Astrocyte (in vitro differentiated cells and primary cell): ENCODE measurements at places on chromosomes 2 and 18. TPM values are rescaled to one million over a fixed set of nuclear protein-coding genes. Genes with fewer than 3 reads are reported as not detected.

PLEKHH2 gene
- 0.84 and 1.1 TPM in 2 replicates for total RNA-seq

GRCh38 chr18:68714366-68714711 is 569 bp downstream of the TMX3 start:
- H3K4me1 ChIP-seq = peaks cover 2% of the 10 kb centered on the region
- peaks cover 24% of the 10 kb centered on the region for H3K36me3 ChIP-seq
- DNase-seq = no peak
- H3K4me3 ChIP-seq = peak overlapping the region; percentile 98
- peak overlapping the region; percentile 88 for H3K27ac ChIP-seq

GRCh38 chr2:178865146-178865936 is 58.1 kb upstream of the TTN start:
- H3K36me3 ChIP-seq = no peaks in the 10 kb centered on the region
- no peak for DNase-seq
- no peaks in the 10 kb centered on the region for H3K27me3 ChIP-seq
- H3K4me3 ChIP-seq = no peak overlapping the region
- peaks cover 21% of the 10 kb centered on the region for H3K4me1 ChIP-seq
- no peak overlapping the region for H3K27ac ChIP-seq

GRCh38 chr2:69083235-69083748 is 70.3 kb downstream of the ANTXR1 start:
- DNase-seq = no peak
- H3K4me1 ChIP-seq = peaks cover 25% of the 10 kb centered on the region
- H3K36me3 ChIP-seq = peaks cover 20% of the 10 kb centered on the region
- H3K27me3 ChIP-seq = no peaks in the 10 kb centered on the region
- H3K4me3 ChIP-seq = no peak overlapping the region

GRCh38 chr2:178473931-178474330 is 4.5 kb downstream of the FKBP7 start:
- H3K36me3 ChIP-seq = no peaks in the 10 kb centered on the region
- H3K27ac ChIP-seq = no peak overlapping the region
- no peak for DNase-seq
- H3K4me1 ChIP-seq = peaks cover 2% of the 10 kb centered on the region
- no peak overlapping the region for H3K4me3 ChIP-seq
- H3K27me3 ChIP-seq = no peaks in the 10 kb centered on the region

GRCh38 chr2:201149064-201149820 is 33.3 kb downstream of the CFLAR start:
- H3K27ac ChIP-seq = peak overlapping the region; percentile 98
- peaks cover 48% of the 10 kb centered on the region for H3K4me1 ChIP-seq
